ENCODE measurements at places on chromosomes 3 and 15.

DNA sequence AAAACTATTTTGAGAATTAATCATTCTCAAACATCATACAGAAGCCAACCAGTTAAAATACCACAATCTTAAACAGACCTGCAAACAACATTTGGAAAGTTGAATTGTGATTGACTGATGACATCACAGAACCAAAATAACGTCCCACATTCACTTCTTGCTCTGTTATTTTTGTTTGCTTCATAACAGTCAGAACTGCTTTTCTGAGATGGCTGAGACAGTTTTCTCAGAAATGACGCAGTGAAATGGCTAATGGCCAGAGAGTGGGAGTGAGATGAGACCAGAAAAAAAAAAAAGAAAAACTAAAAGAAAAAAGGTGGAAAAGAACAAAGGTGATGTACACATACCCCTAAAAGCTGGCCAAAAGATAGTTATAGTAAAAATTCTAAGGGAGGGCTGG lies 1061.2 kb downstream of the FHIT start:
- no peak for DNase-seq

- no peak for DNase-seq
Measured at GRCh38 chr3:194364652-194365434, 4.7 kb downstream of the LRRC15 start.

DNA sequence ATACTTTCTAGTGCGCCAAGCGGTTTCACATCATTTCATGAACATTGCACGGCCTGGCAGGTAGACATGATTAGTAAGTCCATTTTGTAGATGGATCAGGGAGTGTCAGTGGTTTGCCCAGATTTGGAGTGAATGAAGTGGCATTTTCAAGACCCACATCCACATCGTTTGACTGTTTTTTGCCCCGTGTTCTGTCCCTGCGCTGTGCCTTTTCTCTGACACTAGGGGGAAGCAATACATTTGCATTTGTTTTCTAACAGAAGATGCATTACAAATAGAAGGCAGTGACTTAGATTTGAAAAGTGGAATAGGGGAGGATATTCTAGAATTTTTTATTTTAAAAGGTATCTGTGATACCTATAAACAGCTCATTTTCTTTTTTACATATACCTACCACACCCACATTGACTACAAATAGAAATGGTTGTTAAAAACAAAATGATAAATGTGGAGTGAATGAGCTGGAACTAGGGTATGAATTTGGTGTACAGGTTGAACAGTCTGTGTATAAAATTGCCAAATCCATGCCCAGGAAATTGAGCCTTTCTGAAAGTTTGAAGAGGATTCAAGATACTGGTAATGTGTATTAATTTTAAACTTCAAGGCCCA lies 98.0 kb downstream of the USP13 start:
- DNase-seq: peak; percentile 59

GRCh38 chr15:71080166-71080565 lies 35.1 kb upstream of the THSD4 start:
- DNase-seq: no peak

- DNase-seq: no peak
Measured at GRCh38 chr3:152554980-152555379, 280.0 kb upstream of the P2RY1 start.

- DNase-seq: no peak
Measured at GRCh38 chr15:36301947-36302346, 277.5 kb upstream of the CDIN1 start.

- DNase-seq: peak; percentile 59
Measured at GRCh38 chr3:186307594-186308221, 54.3 kb downstream of the DGKG start.

- no peak for DNase-seq
Measured at GRCh38 chr3:124722589-124722988, 7.7 kb upstream of the UMPS start.

- DNase-seq: no peak
Measured at GRCh38 chr3:141312354-141313092, 55.8 kb upstream of the ZBTB38 start.

DNA sequence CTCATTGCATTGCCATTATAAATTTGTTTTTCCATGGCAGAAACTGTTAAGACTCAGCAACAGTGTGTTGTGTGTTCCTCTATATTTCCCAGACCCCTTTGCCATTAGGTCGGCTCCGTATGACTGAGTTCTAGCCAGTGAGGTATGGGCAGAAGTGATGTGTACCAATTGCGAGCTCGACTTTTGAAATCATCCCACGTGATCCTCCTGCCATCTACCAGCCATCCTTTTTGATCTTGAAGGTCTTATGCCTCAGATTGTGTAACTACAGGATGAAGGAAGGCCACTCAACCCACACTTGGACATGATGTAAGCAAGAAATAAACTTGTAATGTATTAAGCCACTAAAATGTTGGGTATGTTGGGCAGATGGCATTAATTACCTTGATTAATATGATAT lies 562.3 kb downstream of the PDCD6IP start:
- DNase-seq: no peak

- DNase-seq: no peak
Measured at GRCh38 chr15:100170291-100171210, 171.2 kb downstream of the ADAMTS17 start.

GRCh38 chr3:134320749-134321148 lies 53.5 kb downstream of the AMOTL2 start:
- no peak for DNase-seq

GRCh38 chr3:46613313-46614005 lies 1.1 kb downstream of the FAM240A start:
- DNase-seq: no peak

DNA sequence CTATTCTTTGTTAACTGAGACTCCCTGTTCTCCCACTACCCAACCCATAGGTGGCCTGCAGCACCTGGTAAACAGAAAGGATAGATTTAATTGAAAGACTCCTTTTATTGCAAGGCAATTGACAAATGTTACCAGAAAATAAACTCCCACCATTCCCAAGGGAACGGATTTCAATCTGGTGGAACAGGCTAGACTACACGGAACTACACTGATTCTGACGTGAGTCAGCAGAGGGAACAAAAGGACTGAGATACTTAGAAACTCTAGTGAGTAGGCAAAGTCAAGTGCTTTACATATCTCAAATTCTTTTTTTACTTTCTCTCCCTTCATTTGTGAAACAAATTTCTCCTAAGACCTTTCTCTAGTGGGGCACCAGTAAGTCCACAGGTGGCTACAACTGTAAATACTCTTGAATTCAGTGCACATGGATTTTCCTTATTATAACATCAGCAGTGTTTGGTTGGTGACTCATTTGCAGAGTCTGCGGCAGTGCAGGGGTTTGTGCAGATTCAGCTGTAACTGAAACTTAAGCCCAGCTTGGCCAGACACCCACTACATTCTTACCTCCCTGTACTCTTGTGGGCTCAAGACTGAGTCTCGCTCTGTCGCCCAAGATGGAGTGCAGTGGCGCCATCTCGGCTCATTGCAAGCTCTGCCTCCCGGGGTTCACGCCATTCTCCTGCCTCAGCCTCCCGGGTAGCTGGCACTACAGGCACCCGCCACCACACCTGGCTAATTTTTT lies 34.3 kb upstream of the PLSCR2 start:
- peak; percentile 29 for DNase-seq

DNA sequence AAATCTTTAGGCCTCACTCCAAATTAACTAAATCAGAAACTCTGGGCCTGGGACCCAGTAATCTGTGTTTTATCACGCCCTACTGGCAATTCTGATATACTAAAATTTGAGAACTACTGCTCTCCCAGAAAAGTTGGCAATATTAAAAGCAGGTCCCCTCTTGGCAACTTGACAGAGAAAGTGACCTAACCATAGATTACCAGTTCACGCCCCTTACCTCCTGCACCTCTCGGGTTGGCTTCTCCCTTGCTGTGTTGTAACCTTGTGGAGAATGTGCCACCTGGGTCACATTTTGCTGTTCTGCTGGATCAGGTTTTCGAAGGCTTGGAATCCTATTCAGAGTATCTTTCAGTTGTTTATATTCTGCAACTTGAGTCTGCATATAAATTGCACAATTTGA lies 59.1 kb downstream of the GOLIM4 start:
- no peak for DNase-seq

GRCh38 chr3:99607151-99607550 lies 31.2 kb upstream of the COL8A1 start:
- no peak for DNase-seq

GRCh38 chr3:140013220-140013619 lies 78.2 kb downstream of the CLSTN2 start:
- no peak for DNase-seq

DNA sequence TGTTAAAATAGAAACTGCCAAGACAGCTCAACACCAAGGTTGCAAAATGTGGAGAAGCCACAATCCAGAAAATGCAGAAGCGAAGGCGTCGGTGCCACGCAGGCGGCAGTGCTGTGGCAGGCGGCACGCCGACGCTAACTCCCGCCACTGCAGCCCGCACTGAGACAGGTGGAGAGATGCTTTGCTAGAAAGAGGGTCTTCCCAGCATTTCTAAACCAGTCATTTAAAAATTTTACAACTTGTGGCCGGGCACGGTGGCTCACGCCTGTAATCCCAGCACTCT lies 23.2 kb downstream of the CYFIP1 start:
- DNase-seq: no peak

- DNase-seq: no peak
Measured at GRCh38 chr15:29352402-29352801, 82.8 kb upstream of the NSMCE3 start.

DNA sequence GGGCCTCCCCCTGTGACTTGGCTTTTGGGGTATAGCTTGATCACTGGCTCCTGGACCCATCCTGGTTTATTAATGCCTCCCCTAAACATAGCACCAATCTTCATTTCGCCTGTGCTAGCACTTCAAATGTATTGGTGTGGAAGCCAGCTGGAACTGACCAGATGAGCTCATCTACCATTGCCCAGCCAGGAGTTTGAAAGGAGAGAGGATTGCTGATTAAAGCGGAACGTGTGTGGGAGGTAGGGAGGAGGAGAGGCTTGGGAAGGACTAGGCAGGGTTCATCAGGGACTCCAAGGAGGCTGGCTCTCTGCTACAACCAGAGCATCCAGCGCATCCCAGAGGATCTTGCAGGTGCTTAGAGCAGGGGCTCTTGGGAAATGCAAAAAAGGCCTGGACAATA lies 34.4 kb upstream of the TLE3 start:
- DNase-seq: no peak

GRCh38 chr3:29922992-29923746 lies 642.3 kb downstream of the RBMS3 start:
- DNase-seq: no peak

GRCh38 chr15:48888191-48888590 lies 10.3 kb downstream of the EID1 start:
- no peak for DNase-seq

DNA sequence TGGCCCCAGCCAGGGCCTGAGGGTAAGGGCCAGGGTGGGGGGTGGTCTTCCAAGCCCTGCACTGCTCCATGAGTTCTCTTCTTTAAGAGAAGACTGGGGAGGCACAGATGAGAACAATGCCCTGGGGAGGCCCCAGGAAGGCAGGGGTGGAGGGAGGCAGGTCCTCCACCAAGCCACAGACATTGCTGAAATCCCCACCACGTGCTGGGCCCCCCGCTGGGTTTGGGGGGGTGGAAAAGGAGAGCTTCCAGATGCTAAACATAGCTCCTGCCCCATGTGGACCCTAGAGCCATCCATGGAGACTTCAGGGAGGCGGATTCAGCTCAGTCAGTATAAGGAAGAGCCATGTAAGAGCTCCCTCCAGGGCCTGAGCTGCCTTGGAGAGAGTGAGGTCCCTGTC lies 157.8 kb upstream of the LINGO1 start:
- DNase-seq: no peak

GRCh38 chr3:149813367-149814281 lies 609 bp downstream of the RNF13 start:
- DNase-seq: peak; percentile 72

DNA sequence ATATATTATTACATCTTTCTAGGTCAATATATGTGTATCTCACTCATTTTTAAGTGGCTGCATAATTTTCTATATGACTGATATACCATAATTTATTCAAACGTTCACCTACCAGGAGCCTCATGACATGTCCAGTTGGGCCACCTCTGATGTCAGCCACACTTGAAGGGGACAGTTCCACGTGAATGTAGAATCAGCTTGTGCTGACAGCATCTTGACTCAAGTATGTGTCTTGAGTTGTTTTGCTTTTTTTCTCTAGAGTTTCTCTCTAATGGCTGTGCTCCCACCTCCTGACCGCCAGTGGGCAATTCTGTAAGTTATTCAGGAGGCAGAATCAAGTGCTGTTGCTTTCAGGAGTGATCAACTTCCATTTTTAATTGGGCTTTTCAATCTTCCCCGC lies 237.9 kb downstream of the NFKBIZ start:
- peak; percentile 16 for DNase-seq

DNA sequence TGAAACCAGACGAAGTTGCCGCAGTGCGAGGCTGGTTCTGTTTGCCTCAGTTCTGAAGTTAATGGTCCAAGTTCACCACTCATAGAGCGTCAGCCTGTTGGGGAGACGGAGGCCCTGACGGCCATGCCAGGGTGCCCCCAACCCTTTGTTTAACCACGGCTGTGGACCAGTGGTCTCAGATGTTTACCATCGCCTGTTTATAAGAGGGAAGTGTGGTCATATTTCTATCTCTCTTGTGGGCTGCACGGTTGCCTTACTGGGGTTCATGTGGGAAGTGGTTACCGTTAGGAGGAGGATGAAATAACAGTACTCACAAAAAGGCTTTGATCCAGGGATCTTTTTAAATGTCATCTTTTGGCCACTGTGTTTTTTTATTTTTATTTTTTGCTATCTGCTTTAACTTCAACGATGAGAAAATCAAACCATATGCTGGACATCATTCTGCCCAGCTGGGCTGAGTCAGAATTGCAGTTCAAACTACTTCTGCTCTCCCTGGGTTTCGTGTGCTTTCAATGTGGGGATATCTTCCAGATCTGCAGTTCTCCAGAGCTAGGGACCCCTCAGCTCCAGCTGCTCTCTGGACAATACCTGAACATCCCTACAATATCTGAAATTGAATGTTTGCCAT lies 17.8 kb downstream of the SMAD3 start:
- DNase-seq: no peak

DNA sequence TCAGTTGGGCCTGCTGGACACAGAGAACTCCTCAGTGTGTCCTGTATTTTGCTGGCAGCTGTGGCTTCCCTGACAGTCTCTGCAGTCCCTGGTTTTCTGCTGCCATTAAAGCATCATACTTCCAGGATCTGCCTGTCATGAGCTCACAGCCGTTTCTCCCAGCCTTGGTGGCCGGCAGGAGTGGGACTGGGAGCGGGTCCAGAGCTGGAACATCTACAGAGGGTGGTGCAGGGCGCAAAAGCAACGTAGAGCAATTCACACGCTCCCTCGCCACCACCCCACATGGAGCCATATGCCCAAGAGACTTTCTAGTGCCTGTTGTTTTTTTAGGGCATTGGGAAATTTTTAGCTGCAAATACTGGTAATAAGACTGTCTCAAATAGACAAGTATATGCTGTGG lies 33.6 kb downstream of the ABTB1 start:
- DNase-seq: no peak

GRCh38 chr15:59276225-59277178 lies 69.9 kb downstream of the LDHAL6B start:
- no peak for DNase-seq

- DNase-seq: no peak
Measured at GRCh38 chr15:95679847-95680582, 650.5 kb upstream of the NR2F2 start.
